ENCODE measurements at places on chromosomes 7 and 10.

- DNase-seq, result no peak
These were observed 26.2 kb downstream of the ADK start for GRCh38 chr10:74177140-74177677.

DNA sequence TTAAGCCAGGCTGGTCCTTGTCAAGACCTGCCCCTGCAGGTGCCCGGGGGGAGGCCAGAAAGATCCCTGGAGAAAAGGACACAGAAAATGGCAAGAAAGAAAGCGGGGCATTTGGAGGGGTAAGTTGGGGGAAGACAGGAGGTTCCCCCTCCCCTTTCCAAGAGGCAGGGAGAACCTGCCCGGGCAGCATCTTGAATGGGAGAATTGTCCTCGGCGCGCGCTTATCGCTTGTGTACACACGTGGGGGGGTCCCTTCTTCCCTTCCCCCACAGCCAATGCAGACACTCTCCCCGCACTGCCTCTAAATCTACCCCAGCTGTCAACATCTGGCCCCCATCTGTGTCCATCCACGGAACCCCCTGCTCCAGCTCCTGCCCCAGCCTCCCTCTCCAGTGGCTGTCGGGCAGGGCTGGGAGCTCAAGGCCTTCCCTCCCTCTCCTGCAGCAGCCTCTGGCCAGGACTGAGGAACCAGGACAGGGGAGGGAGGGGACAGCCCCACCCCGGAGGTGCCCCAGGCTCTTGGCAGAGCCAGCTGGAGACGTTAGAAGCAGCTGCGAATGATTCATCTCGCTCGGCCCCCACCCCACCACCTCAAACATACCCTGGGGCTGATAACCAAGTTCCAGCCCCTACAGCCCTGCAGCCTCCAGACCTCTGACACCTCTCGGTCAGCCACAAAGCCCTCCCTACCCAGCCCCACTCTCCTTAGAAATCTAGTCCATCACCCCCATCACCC is 25.3 kb downstream of the EPHB4 start:
- DNase-seq, result no peak

GRCh38 chr10:114538181-114538906 is 119.7 kb downstream of the ABLIM1 start:
- no peak for DNase-seq

- DNase-seq, result no peak
These were observed 473.7 kb upstream of the PODXL start for GRCh38 chr7:132030086-132030568.

- DNase-seq, result no peak
These were observed 23.8 kb upstream of the WASL start for GRCh38 chr7:123772652-123773051.

GRCh38 chr7:155428171-155428834 is 29.6 kb upstream of the EN2 start:
- no peak for DNase-seq

- peak; percentile 6 for DNase-seq
These were observed 51.2 kb upstream of the CARD11 start for GRCh38 chr7:3094701-3095445.

DNA sequence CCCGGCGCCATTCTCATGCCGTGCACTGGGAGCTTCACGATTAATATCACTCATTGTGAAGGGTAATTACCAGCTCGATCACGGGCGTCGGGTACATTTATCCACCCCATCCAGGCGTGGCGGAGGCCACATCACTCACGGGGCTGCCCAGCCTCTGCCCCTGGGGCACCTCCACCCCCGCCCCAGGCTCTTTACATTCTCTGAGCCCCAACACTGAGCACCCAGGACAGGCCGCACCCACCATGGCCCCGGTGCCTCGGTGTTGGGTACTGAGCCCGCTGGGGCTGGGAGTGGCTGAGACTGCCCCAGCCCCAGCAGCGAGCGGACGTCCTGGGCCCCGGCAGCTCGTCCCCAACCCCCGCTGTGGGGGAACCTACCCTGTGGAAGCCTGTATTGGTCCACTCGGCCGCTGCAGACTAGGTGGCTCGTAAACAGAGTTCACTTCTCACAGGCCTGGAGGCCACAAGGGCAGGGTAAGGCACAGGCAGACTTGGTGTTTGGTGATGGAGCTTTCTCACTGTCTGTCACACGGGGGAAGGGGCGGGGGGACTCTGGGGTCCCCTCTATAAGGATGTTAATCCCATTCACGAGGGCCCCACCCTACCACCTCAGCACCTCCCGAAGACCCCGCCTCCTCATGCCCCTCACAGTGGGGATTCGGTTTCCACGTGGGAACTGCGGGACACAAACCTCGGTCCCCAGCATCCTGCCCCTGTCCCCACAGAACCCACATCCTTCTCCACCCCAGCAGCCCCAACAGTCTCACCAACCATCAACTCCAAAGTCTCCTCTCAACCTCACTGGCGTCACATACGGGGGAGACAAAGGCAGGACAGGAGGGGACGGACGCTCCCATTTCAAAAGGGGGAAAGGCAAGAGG is 184.1 kb downstream of the ELFN1 start:
- no peak for DNase-seq

- DNase-seq, result no peak
These were observed 24.9 kb downstream of the PIK3AP1 start for GRCh38 chr10:96695366-96695765.

GRCh38 chr10:84522612-84523462 is 194.4 kb downstream of the CCSER2 start:
- no peak for DNase-seq

DNA sequence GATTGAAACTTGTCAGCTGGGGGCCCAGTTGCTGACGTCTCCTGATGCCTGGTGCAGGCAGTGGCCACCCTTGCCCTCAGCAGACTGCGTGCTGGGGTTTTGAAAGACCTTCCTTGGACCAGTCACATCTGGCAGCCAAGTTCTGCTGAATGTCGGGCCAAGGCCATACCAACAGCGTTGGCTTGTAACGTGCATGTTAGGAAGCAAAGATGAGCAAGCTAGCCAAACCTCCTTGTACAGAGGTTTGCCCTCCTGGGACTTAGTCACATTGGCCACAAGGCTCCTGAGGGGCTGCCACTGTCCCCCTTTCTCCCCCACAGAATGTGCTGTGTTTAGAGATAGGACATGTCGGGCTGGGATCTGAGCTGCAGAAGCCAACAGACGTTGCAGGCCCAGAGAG is 49.0 kb downstream of the ADCY1 start:
- DNase-seq, result no peak

GRCh38 chr10:90842725-90843124 is 15.1 kb downstream of the HTR7 start:
- DNase-seq, result no peak

DNA sequence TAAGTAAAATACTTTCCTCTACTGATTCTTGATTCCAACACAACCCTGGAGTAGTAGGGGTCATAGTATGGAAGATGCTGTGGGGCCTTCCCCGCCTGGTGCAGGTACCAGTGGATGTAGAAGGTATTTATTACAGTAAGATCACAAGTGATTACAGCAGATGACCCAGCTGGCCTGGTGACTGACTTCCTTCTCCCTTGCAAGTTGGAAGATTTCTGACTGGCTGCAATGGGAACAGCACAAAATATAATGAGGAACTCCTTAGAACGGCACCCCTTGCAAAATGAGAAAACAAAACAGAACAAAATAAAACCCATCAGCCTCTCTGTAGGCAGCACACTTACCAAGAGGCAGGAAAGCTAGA is 61.7 kb upstream of the TARP start:
- DNase-seq, result no peak

DNA sequence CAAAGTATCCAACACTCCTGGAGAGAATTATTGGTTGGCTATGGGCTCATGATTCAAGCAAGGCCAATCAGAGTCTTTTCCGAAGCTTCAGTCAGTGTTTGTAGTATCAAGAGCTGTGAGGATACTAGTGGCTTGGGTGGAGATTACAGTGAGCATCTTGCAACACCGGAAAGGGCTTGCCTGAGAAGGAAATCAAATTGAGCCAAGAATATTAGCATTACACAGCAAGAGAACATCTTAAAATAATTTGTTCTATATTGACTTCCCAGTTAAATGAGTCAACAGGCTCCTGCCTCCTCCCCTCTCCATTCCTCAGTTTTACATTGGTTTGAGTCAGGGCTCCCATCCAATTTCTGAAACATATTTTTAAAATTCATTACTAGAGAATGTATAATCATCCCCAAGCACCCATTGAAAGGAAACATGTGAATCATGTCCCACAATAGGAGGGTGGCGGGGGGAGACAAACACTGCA is 127.4 kb downstream of the ELAPOR2 start:
- no peak for DNase-seq

- DNase-seq, result no peak
These were observed 877.6 kb downstream of the LRMDA start for GRCh38 chr10:76309070-76309469.

- DNase-seq, result no peak
These were observed 47.2 kb downstream of the GOLGA7B start for GRCh38 chr10:97896756-97897358.

- DNase-seq, result peak; percentile 2
These were observed 298.2 kb downstream of the FRMD4A start for GRCh38 chr10:14032406-14032998.

- DNase-seq, result no peak
These were observed 110.2 kb downstream of the TAF3 start for GRCh38 chr10:7928536-7928935.

DNA sequence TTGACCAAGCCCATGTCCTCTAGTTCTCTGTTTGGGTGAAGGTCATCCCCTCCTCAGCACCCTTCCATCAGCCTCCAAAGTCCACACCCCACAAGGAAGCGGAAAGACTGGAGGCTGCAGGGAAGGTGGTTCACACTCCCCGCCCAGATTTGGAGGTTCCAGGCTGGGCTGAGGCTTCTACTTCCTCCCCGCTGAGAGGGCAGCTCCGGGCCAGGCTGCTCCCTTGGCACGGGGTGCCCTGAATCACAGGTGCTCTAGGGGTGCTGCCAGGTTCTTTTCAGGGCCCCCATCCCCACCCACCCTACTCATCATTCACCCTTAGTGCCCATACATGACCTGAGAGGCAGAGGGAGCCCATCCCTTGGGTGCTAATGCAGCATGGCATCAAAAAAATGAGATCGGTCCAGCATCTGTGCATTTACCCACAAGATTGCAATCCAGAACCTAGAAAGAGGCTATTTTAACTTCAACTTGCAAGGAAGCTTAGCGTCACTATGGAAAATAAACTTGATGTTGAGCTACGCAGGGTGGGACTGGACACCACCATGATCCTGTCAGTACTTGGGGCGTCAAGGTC is 47.3 kb upstream of the ZMIZ1 start:
- DNase-seq, result no peak

DNA sequence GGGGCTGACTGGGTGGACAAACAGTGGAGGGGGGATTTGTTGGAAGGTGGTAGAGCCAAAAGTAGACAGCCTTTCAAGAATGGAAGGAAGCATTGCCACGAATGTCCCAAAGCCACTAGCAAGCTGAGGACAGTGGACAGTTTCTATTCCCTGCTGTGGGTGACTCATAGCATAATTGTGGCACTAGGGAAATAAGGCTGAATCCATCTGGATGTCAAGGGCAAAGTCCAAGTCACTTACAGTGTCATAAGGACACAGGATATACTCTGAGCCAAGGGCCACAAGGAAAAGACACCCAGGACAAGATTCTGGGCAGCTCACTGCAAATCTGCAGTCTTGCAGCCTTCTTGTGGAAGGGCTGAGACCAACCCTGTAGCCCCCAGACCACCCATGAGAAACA is 79.7 kb downstream of the FRMPD2 start:
- DNase-seq, result no peak

DNA sequence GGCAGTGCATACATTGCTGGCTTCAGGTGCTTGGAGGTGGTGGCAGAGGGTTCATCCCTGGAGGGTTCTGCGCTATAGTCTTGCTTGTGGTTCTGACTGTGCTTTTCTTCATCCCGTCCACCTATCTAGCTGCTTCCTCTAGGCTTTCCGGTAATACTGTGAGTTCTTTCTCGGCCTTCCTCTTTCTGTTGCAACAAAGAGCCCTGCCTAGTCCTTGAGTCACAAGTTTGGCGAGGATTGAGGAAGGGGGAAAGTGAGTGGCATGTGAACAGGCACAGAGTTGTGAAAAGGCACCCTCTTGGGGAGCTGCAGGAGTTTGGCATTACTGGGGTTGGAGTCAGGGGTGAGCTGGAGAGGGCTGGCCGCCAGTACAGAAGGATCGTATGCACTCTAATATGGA is 123.0 kb downstream of the SH2D4B start:
- no peak for DNase-seq

DNA sequence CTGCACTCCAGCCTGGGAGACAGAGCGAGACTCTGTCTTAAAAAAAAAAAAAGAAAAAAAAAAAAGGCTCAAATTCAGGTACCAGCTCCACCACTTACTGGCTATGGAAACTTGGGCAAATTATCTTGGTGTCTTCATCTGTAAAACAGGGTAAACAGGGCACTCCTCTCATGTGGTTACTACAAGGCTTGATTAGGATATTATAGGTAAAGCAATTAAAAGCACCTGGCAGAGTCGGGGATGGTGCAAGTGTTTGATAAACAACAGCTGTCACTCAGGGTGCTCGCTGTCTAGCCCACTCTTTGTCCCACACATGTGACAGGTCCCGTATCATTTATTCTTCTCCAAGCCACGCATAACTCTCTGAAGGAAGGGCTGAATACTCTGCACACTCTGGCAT is 96.9 kb downstream of the SORBS1 start:
- no peak for DNase-seq

- DNase-seq, result no peak
These were observed 100.2 kb downstream of the ATXN7L1 start for GRCh38 chr7:105776068-105776790.

DNA sequence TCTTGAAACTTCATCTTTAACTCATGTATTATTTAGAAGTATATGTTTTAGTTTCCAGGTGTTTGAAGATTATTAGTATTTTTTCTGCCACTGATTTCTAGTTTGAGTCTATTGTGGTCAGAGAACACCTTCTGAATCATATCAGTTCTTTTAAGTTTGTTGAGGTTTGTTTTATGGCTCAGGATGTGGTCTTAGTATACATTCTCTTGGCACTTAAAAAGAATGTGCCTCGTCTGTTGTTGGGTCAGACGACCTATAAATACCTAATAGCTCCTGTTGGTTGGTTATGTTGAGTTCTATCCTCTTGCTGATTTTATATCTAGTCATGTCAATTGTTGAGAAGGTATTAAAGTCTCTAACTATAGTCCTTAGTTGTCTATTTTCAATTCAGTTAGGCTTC is 15.9 kb downstream of the TDRD1 start:
- no peak for DNase-seq

GRCh38 chr10:22016046-22016705 is 12.6 kb upstream of the DNAJC1 start:
- DNase-seq, result no peak

- DNase-seq, result no peak
These were observed 98.9 kb downstream of the HERPUD2 start for GRCh38 chr7:35596061-35596460.

GRCh38 chr7:120370954-120371353 is 98.0 kb downstream of the KCND2 start:
- no peak for DNase-seq

GRCh38 chr10:69379800-69380199 is 36.9 kb downstream of the TACR2 start:
- no peak for DNase-seq

GRCh38 chr7:72053292-72053691 is 358.8 kb downstream of the CALN1 start:
- no peak for DNase-seq

GRCh38 chr7:8379264-8379663 is 54.1 kb upstream of the NXPH1 start:
- DNase-seq, result no peak

Data from activated CD4-positive, CD25-positive, alpha-beta regulatory T cell (primary cell).